ENCODE measurements at places on chromosomes 12 and 14.

- no peak overlapping the region for H3K27ac ChIP-seq
- no peaks in the 10 kb centered on the region for H3K36me3 ChIP-seq
- H3K4me3 ChIP-seq = no peak overlapping the region
- H3K4me1 ChIP-seq = no peaks in the 10 kb centered on the region
- DNase-seq = peak; percentile 30
Observed at GRCh38 chr12:111024205-111024801, 103.9 kb upstream of the MYL2 start.

DNA sequence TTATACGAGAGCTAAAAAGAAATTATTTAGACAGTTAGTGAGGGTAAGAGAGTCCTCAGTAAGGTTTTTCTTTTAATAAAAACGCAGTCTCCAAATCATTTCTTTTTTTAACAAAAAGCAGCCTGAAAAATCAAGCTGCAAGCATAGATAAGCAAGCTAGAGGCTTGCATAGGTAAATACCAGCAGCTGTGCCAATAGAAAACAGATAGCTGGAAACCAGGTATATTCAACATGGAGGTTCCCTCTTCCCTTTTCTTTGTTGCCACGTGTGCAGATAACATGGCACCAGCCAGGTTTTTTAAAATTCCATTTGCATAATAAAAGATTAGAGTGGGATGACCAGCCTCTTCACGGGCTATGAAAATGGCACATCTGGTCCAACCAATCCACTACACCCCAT lies 6.1 kb upstream of the PRKAB1 start:
- no peak overlapping the region for H3K4me3 ChIP-seq
- H3K27ac ChIP-seq = no peak overlapping the region
- no peaks in the 10 kb centered on the region for H3K36me3 ChIP-seq
- DNase-seq = no peak
- H3K4me1 ChIP-seq = peaks cover 7% of the 10 kb centered on the region

- H3K36me3 ChIP-seq = no peaks in the 10 kb centered on the region
- no peak overlapping the region for H3K27ac ChIP-seq
- no peak for DNase-seq
- H3K4me3 ChIP-seq = no peak overlapping the region
- no peaks in the 10 kb centered on the region for H3K4me1 ChIP-seq
- no peaks in the 10 kb centered on the region for H3K27me3 ChIP-seq
Observed at GRCh38 chr12:114611145-114612018, 72.6 kb downstream of the TBX3 start.

- no peaks in the 10 kb centered on the region for H3K4me1 ChIP-seq
- H3K36me3 ChIP-seq = no peaks in the 10 kb centered on the region
- no peaks in the 10 kb centered on the region for H3K27me3 ChIP-seq
- no peak overlapping the region for H3K4me3 ChIP-seq
- no peak overlapping the region for H3K27ac ChIP-seq
- no peak for DNase-seq
Observed at GRCh38 chr12:81196595-81196994, 118.7 kb downstream of the ACSS3 start.

GRCh38 chr12:120914794-120915193 lies 10.6 kb upstream of the SPPL3 start:
- H3K36me3 ChIP-seq = no peaks in the 10 kb centered on the region
- H3K4me1 ChIP-seq = no peaks in the 10 kb centered on the region
- no peak for DNase-seq
- no peak overlapping the region for H3K27ac ChIP-seq

- H3K4me3 ChIP-seq = no peak overlapping the region
- no peak for DNase-seq
- no peaks in the 10 kb centered on the region for H3K36me3 ChIP-seq
- H3K27me3 ChIP-seq = no peaks in the 10 kb centered on the region
Observed at GRCh38 chr14:101473795-101474562, 87.3 kb upstream of the DIO3 start.

- no peaks in the 10 kb centered on the region for H3K36me3 ChIP-seq
- no peaks in the 10 kb centered on the region for H3K4me1 ChIP-seq
- H3K4me3 ChIP-seq = no peak overlapping the region
- no peaks in the 10 kb centered on the region for H3K27me3 ChIP-seq
- H3K27ac ChIP-seq = no peak overlapping the region
Observed at GRCh38 chr12:122029620-122030423, 8.1 kb downstream of the BCL7A start.

DNA sequence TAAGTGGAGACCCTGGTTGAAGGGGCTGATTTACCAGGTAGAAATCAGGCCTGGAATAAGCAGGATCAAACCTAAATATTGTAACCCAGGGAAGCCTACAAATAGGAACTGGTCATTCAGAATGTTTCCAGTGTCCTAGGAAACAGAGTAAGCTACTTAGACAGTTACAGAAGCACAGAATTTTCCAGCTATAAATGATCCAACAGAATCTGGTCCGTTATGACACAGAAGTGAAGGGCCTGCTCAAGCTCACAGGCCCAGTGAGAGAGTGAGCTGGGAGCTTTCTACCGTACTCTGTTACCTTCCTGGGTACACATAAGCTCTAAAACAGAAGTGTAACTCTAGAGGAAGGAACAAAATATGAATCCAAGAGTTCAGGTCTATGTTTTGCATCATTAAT lies 119.1 kb downstream of the TTC7B start:
- H3K36me3 ChIP-seq = no peaks in the 10 kb centered on the region
- peaks cover 17% of the 10 kb centered on the region for H3K4me1 ChIP-seq
- no peak for DNase-seq
- no peaks in the 10 kb centered on the region for H3K27me3 ChIP-seq

DNA sequence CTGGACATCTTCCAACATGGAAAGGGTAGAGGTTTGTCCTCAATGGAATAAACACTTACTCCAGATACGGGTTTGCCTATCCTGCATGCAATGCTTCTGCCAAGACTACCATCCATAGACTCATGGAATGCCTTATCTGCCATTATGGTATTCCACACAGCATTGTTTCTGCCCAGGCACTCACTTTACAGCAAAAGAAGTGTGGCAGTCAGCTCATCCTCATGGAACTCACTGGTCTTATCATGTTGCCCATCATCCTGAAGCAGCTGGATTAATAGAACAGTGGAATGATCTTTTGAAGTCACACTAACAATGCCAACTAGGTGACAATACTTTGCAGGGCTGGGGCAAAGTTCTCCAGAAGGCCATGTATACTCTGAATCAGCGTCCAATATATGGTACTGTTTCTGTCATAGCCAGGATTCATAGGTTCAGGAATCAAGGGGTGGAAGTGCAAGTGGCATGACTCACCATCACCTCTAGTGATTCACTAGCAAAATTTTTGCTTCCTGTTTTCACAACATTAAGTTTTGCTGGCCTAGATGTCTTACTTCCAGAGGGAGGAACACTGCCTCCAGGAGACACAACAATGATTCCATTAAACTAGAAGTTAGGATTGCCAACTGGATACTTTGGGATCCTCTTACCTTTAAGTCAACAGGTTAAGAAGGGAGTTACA lies 140.4 kb downstream of the SLC35F4 start:
- peak overlapping the region; percentile 68 for H3K27ac ChIP-seq
- DNase-seq = peak; percentile 70
- H3K27me3 ChIP-seq = no peaks in the 10 kb centered on the region
- H3K4me3 ChIP-seq = no peak overlapping the region
- no peaks in the 10 kb centered on the region for H3K36me3 ChIP-seq
- peaks cover 14% of the 10 kb centered on the region for H3K4me1 ChIP-seq

GRCh38 chr12:88267630-88268029 lies 125.5 kb downstream of the TMTC3 start:
- no peaks in the 10 kb centered on the region for H3K27me3 ChIP-seq
- no peak overlapping the region for H3K4me3 ChIP-seq
- no peaks in the 10 kb centered on the region for H3K4me1 ChIP-seq
- no peaks in the 10 kb centered on the region for H3K36me3 ChIP-seq
- H3K27ac ChIP-seq = no peak overlapping the region

GRCh38 chr14:59534361-59534987 lies 42.1 kb downstream of the CCDC175 start:
- DNase-seq = no peak
- H3K36me3 ChIP-seq = no peaks in the 10 kb centered on the region
- H3K4me3 ChIP-seq = no peak overlapping the region
- no peak overlapping the region for H3K27ac ChIP-seq
